ENCODE measurements at places on chromosomes 3 and 15.

GRCh38 chr3:13750731-13751130 is 129.1 kb downstream of the WNT7A start:
- no peak for DNase-seq

DNA sequence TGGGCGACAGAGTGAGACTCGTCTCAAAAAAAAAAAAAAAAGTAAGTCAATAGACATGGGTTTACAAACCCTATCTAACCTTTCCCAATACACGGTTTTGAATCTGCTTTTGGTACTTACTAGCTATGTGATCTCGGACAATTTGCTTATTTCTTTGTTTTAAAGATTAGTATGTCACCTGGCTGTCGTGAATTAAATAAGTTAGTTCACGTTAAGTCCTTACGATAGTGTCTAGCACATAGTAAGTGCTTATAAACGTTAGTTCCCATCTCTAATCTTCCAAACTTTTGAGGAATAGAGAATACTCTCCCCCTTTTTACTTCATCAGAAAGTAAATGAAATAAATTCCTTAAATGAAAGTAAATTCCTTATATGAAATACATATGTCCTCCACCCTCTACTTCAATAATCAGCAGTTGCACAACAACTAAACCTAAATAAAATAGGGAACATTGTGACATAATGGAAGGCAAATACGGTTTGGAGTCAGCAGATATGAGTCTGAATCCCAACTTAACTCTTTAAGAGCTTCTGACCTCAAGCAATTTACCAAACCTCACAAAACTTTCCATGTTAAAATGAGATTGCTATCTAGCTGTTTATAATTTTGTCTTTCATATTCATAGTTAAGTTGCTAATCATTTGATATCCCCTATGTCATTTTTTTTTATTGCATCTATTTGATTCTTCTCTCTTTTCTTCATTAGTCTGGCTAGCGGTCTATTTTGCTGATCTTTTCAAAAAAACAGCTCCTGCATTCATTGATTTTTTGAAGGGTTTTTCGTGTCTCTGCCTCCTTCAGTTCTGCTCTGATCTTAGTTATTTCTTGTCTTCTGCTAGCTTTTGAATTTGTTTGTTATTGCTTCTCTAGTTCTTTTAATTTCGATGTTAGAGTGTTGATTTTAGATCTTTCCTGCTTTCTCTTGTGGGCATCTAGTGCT is 134.6 kb downstream of the PEAK1 start:
- DNase-seq = no peak

GRCh38 chr3:183275418-183275817 is 22.4 kb downstream of the B3GNT5 start:
- DNase-seq = no peak

DNA sequence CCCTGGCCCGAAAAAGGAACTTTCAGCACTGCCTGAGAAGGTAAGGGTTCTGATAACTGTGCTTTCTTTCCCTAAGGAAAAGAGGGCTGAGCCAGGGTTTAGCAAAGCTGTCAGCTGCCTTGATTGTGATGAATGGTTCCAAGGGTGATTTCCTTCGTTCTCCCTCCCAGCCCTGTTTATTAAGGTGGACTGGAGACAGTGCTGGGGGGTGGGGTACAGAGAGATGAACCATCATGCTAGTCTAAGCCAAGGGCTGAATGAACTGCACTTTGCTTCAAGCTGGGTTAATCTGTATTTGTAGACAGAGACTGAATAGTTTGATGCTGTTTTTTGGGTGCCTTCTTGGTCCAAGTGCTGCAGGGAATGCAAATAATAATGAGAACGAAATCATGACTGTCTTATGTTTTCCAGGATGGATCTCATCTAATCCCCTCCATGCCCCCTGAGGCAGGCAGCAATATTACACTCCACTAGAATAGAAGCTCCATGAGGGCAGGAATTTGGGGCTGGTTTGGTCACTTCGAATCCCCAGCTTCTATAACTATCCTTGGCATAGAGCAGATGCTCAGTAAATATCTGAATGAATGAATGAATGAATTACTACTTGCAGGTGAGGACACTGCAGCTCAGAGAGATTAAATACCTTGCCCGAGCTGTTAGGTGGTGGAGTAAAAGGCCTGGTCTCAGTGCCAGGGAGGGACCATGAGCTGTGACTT is 10.9 kb downstream of the PXYLP1 start:
- DNase-seq = no peak

- no peak for DNase-seq
Measured at GRCh38 chr15:59063042-59063441, 41.9 kb upstream of the CCNB2 start.

Measured in stimulated activated CD8-positive, alpha-beta memory T cell treated with anti-CD3 and anti-CD28 coated beads, Interleukin-2, amount 100 ng/mL, for 48 hours (primary cell).